ENCODE measurements at places on chromosomes 7 and 10. TPM values are rescaled to one million over a fixed set of nuclear protein-coding genes. Genes with fewer than 3 reads are reported as not detected.

GRCh38 chr10:44922796-44923545 is 11.8 kb downstream of the TMEM72 start:
- H3K4me1 ChIP-seq: no peaks in the 10 kb centered on the region
- no peak overlapping the region for H3K27ac ChIP-seq
- no peaks in the 10 kb centered on the region for H3K27me3 ChIP-seq
- no peak overlapping the region for H3K4me3 ChIP-seq
- no peak for DNase-seq
- H3K36me3 ChIP-seq: no peaks in the 10 kb centered on the region

- H3K4me1 ChIP-seq: peaks cover 3% of the 10 kb centered on the region
- H3K27ac ChIP-seq: no peak overlapping the region
- H3K4me3 ChIP-seq: no peak overlapping the region
Observed at GRCh38 chr10:34116220-34116641, 698.9 kb downstream of the PARD3 start.

Gene XRCC2
- 9.6 TPM for total RNA-seq

Gene ANKRD61
- 8.4 TPM for total RNA-seq

Gene NME8
- total RNA-seq: 1.7 TPM

GRCh38 chr10:789831-790701 is 100.6 kb upstream of the DIP2C start:
- H3K36me3 ChIP-seq: no peaks in the 10 kb centered on the region
- no peak for DNase-seq
- no peaks in the 10 kb centered on the region for H3K27me3 ChIP-seq

DNA sequence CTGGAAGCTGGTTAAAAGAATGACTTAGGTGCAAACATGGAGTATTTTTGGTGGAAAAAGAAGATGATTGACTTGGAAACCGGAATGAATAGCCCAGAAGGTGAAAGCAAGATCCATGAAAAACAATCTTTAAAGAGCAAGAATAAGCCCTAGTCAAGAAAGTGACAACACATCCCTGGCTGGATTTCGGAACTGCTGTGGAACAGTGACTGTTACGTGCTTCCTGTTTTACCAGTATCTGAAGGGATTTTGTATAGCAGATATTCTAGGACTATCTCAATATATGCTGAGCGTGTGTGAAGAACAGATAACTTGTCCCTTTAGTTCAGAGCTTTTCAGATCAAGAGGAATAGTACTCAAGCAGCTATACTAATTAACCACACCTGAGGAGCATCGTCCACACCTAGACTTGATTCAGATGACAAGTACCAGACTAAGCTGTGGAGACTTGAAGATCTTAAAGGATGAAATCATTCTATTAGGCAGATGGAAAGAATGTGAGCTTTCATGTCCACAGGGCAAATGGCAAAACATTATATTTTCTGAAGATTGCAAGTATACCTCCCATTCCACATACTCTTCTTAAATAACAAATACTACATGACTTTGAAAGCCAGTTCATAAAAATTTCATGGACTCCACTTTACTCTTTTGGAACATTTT is 11.5 kb upstream of the TES start:
- no peaks in the 10 kb centered on the region for H3K27me3 ChIP-seq
- H3K36me3 ChIP-seq: no peaks in the 10 kb centered on the region
- H3K27ac ChIP-seq: no peak overlapping the region
- no peak overlapping the region for H3K4me3 ChIP-seq

Gene EPO
- 0.63 TPM for total RNA-seq

All from testis (tissue), 5 donors.